ENCODE measurements at places on chromosomes 6 and 20. TPM values are rescaled to one million over a fixed set of nuclear protein-coding genes. Genes with fewer than 3 reads are reported as not detected.

DNA sequence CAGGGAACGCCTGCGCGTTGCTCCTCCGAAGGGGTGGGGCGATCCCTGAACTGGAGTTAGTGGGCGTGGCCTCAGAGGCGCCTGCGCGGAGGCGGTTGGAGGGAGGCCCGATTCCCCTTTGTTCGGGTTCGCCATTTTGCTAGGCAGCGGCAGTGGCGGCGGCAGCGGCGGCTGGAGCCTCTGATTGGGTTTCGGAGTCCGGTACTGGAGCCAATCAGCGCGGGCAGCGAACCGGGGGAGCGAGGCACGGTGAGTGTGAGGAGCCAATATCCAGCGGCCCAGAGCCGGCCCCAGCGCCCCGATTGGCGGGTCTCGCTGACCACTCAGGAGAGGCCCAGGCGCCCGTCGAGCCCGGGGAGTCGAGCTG, at the start of gene NFYA:
NFYA (plus strand) TSS at position 139 of the 367 bp plus-strand sequence. CDS start 6,116 bp downstream, outside the sequence.
- DNase-seq = no peak

DNA sequence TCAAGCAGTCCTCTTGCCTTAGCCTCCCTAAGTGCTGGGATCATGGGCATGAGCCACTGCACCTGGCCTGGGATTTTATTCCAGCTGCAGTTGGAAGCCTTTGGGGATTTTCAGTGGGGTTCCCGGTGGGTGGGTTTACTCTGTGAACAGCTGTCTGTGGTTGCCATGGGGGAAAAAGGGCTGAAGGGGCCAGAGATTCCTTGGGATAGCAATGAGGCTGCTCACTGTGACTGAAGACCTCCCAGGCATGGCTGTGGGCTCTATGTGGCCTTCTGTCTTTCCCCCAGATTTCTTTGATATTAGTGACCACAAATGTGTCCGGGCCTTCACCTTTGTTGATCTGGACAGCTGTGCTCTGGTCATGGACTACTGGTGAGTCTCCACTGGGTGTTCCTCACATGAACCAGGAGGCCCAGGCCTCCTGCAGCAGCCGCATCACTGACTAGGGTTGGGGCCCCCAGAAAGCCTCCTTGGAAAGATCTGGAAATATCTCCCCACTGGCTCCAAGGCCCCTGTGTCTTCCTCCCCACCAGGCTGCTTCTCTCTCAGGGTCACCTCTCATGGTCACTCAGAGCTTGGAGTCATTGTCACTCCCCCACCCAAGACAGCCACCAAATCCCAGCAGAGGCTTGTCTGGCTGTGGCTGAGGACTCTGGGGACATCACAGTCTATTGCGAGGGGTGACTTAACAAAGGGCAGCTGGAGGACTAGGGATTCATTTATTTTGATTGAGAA, 33.4 kb downstream of the EFCAB8 start:
- no peak for DNase-seq

GRCh38 chr6:134675110-134676054, 274.5 kb downstream of the ALDH8A1 start:
- DNase-seq = no peak

DNA sequence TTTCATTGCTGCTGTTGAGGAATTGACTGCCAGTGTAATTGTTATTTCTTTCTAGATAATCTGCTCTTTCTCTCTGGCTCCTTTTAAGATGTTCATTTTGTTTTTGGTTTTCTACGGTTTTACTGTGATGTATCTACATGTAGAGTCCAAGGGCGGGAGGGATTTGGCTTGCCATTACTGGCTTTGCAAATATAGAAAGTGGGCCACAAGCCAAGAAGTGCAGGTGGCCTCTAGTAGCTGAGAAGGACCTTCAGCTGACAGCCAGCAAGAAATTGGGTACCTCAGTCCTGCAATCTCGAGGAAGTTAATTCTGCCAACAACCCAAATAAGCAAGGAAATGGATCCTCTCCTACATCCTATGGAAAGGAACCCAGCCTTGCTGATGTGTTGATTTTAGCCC, 42.8 kb upstream of the GLP1R start:
- no peak for DNase-seq

GRCh38 chr6:47353871-47354270, 44.2 kb upstream of the TNFRSF21 start:
- DNase-seq = no peak

DNA sequence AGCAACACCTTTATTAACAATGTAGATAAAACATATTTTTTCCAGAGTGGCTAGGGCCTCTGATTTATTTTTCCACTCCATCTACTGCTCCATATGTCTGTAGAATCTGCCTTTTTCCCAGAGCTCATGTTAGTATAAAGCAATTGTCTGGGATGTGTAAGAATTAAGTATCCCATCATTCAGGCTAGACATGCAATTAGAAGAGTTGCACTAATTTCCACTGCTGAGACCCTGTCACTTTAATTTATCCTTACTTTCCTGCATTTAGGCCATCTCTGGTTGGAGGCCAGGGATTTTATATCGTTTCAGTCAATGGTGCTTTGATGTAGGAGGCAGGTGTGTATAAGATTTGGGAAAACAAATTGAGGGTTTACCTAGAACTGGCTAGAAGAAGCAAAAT, 286.1 kb upstream of the POU3F2 start:
- DNase-seq = no peak

GRCh38 chr6:3755637-3756545, 4.4 kb upstream of the PXDC1 start:
- no peak for DNase-seq

DNA sequence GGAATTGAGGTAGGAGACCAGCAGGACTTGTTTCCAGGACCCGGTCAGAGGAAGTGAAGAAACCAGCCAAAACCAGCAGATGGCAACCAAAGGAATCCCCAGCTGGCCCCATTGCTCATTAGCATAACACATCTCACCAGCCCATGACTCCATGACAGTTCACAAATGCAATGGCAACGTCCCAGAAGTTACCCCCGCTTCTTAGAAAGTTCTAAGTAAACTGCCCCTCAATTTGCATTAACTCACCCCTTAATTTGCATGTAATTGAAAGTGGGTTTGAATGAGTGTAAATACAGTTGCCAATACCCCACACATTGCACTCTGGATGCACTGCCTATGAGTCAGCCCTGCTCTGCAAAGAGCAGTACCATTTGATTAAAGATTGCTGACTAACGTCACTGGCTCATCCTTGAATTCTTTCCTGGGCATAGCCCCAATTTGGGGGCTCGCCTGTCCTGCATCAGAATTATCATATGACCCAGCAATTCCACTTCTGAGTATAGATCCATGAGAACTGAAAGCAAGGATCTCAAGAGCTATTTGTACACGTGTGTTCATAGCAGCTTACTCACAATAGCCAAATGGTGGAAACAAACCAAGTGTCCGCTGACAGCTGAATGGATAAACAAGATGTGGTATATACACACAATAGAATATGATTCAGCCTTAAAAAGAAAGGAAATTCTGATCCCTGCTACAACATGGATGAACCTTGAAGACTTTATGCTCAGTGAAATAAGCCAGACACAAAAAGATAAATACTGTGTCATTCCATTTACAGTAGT, 36.4 kb downstream of the MYLK4 start:
- DNase-seq = no peak

DNA sequence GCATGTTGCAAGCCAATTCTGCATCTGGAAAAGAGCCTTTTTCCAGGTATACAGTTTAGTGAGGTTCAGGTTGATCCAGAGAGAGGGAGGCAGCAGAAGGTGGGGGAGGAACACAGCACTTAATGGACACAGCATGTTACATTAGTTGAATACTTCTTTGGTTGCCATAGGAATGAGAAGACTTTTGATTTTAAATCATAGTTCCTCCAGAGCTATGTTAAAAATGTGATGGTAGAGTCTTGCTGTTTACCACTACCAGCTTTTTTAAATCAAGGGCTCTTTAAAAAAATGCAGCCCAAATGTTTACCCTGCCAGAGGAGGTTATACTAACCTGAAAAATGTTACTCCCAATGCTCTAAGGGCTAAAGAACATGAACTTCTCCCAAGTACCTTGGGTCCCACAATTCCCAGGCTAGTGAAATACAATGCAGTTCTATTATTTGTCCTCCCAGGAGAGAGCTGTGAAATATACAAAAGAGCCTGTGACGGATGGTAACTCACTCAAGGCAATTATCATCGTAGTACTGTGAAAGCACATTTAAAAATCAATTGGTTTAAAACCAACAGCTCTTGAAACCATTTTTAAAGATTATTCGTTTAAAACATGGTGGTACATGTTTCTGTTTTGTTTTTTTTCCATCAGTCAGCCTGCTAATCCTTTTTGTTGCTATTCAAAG, 6.9 kb upstream of the PHACTR1 start:
- DNase-seq = no peak

DNA sequence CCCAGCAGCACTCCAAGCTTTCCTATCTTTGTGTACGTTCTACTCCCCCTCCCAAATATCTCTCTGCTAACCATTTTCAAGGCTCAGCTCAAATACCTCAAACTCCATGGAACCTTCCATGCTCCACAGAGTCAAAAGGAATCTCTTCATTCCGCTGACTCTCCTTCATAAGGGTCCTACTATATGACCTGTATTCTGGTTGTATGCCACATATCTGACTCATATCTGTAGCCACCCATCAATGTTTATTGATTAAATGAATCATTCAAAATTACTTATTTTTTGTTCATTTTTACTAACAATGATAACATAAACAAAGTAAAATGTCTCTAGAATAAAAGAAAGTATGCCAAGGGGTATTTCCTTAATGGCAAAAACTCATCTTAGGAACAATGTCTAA, 123.2 kb downstream of the ARHGAP18 start:
- DNase-seq = no peak

GRCh38 chr6:7721649-7722048, 4.2 kb upstream of the BMP6 start:
- DNase-seq = no peak

DNA sequence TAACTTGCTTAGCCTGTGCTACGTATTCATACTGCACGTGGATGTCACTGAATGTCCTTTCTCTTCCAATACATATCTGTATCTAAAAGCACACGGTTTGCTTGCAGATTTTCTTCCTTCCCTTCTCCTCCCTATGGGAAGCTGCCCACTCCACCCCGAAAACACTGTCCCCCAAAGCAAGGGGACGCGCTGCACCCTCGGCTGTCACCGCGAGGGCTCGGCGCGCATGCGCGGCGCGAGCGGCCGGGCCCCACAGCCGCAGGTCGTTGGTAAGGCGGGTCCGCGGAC, 659 bp downstream of the TMX4 start:
- no peak for DNase-seq

- DNase-seq = no peak
Measured at GRCh38 chr6:157760137-157760536, 62.9 kb upstream of the SNX9 start.

DNA sequence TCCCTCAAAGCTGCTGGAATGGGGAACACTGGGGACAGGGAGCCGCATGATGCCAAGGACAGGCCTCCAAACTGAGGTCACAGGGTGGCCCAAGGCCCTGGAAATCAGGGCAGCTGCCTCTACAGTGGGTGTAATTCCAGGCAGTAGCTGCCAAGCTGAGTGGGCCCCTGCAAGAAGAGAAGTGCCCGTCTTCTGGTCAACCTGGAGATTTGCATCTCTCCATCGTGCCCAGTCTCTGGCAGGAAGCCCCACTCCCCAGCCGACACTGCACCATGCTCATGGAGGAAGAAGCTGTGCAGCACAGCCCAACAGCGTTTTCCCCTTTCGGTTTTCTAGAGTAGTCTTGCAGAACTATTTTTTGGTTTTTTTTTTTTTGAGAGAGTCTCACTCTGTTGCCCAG, 2.2 kb upstream of the FAM209A start:
- no peak for DNase-seq

The PERP gene
- total RNA-seq = 1,887 TPM

The OPRM1 gene
- total RNA-seq = not detected

The CLVS2 gene
- total RNA-seq = 0.42 TPM

The SYNDIG1 gene
- total RNA-seq = not detected

The NKAIN2 gene
- total RNA-seq = not detected
